RCC 7860 (cell line): ENCODE measurements at places on chromosomes 11 and 22.

- no peak for DNase-seq
Measured at GRCh38 chr11:121113611-121114010, 12.6 kb downstream of the TECTA start.

- DNase-seq = no peak
Measured at GRCh38 chr11:66315921-66316811, 678 bp downstream of the CD248 start.

- DNase-seq = no peak
Measured at GRCh38 chr11:69448471-69449284, 32.8 kb upstream of the LINC01488 start.

- DNase-seq = no peak
Measured at GRCh38 chr22:18066181-18066859, 11.5 kb upstream of the PEX26 start.

- no peak for DNase-seq
Measured at GRCh38 chr11:77064648-77065217, 2.0 kb upstream of the CAPN5 start.
